Activated naive CD8-positive, alpha-beta T cell treated with anti-CD3 and anti-CD28 coated beads, Interleukin-2, amount 50 U/mL, for 16 hours (primary cell): ENCODE measurements at places on chromosomes 6 and 20.
A peak's percentile ranks its signal among the peaks of the same experiment; 100 is the strongest.

DNA sequence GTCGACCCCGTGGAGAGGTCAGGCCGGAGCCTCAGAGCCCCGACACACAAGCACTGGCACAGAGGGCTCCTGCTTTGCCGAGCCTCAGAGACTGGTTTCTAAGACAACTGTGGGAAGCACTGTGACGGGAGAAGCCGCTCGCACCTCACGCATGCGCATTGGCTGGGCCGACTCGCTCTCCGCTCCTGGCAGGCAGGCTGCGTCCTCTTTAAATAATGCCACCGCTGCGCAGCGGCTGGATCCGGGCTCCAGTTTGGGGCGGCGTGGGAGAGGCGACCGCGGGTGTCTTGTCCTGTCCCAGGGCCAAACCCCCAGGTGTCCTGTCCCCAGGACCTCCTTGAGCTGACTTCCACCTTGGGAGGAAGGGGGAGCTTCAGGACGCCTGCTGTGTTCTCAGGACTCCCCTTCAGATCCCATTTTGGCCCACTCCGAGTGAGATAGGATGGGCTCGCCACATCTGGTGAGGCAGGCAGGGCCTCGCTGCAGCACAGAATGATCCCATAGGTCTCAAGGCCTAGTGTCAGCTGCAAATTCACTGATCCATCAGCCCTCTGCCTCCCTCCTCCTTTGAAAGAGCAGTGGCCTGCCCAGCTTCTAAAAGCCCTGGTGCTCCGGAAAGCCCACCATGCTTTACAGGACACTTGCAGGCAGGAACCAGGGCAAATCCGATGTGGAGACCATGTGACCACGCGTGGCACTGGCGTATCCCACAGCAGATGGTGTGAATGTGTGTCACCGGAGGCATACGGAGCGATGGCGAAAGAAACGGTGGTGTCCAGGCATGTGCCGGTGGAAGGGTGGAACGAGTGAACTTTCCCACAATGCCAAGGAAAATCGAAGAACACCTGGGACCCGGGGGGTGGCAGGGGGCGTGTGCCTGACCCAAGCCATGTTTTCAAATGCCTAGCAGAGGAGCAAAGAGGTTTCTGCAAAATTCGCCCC is 169.3 kb upstream of the ZNF337 start:
- peak; percentile 48 for DNase-seq

- DNase-seq = no peak
These were observed 91.3 kb downstream of the VEGFA start for GRCh38 chr6:43861212-43861894.

- DNase-seq = no peak
These were observed 124.9 kb upstream of the NRN1 start for GRCh38 chr6:6131492-6132109.

DNA sequence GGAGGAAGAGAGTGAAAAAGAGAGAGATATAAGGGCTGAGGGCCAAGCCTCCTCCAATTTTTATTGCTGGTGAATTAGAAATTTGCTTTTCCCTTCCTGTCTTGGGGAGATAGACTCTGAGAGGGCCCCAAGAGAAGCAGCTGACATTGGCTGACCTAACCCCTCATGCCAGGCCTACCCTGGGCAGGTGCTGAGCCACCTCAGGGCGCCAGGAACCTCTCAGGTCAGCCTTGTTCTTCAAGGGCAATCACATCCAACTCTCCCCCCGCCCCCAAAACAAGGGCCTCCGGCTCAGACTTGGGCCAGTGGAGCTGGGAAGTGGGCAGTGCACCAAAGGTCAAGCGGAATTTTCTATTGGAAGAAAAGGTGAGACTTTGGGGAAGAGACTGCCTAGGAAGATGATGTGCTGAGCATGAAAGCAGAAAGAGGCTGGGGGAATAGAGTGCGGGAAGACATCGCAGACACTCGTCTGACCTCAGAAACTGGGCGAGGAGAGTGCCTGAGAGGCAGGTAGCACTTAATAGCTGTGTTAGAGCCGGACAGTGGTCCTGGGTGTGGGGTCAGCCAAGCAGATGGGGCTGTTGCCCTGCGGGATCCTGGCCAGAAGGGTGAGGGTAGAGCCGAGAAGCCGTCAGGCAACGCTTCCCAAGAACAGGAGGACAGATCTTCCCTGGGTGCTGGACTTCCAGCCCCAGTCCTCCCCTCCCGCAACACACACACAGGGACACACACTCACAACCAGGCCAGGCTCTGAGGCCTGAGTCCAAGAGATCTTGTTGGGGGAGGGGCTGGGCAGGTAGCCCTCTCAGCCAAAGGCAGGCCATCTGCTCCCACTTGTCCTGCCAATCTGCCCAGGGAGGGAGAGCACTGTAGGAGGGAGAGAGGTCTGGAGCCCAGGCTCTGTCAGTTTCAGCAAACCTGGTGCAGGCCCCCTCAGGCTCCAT is 3.7 kb upstream of the FASTKD5 start:
- DNase-seq = no peak

- no peak for DNase-seq
These were observed 85.1 kb upstream of the ESR1 start for GRCh38 chr6:151722342-151722741.

- no peak for DNase-seq
These were observed 40.8 kb downstream of the PACSIN1 start for GRCh38 chr6:34506718-34507117.

DNA sequence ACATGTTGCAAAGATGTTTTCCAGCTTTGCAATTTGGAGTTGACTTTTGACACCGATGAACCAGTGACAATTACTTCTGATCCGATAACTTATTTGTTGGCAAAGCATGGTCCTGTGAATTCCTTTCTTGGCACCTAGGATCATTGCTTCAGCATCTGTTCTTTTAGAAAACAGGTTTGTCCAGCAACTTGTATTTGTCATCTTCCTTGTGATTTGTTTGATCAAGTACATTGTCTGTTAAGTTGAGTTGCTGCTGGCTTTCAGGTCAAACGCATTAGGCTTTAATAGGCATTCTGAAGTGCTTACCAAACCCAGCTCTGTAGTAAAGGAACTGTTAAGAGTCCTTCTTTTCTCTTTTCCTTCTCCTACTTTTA is 192.4 kb upstream of the ZNF217 start:
- no peak for DNase-seq

- DNase-seq = no peak
These were observed 55.3 kb downstream of the FAM50B start for GRCh38 chr6:3904518-3904917.

- DNase-seq = no peak
These were observed at the start of gene NKX2-4 for GRCh38 chr20:21397341-21398108. TSS of gene NKX2-4 (minus strand) at chr20:21397526. CDS start at chr20:21397399, 127 bp downstream.

DNA sequence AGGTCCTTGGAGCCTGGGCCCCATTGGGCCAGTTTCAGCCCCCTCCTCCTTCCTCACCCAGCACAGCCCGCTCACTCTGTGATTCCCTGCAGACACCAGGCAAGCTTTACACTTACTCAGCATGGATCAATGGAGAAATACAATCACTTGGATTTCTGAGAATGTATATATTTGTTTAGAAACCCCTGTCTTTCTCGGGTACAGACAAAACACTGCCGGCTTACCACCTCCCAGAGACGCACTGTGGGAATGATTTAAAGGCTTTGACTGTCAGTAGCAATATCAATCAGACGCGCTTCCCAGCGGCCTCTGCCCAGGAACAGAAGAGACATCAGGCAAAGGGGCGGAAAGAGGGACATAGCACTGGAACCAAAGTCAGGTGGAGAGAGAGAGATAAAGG is 186.5 kb downstream of the MAFB start:
- no peak for DNase-seq

GRCh38 chr6:161546632-161547031 is 272.8 kb upstream of the AGPAT4 start:
- no peak for DNase-seq

DNA sequence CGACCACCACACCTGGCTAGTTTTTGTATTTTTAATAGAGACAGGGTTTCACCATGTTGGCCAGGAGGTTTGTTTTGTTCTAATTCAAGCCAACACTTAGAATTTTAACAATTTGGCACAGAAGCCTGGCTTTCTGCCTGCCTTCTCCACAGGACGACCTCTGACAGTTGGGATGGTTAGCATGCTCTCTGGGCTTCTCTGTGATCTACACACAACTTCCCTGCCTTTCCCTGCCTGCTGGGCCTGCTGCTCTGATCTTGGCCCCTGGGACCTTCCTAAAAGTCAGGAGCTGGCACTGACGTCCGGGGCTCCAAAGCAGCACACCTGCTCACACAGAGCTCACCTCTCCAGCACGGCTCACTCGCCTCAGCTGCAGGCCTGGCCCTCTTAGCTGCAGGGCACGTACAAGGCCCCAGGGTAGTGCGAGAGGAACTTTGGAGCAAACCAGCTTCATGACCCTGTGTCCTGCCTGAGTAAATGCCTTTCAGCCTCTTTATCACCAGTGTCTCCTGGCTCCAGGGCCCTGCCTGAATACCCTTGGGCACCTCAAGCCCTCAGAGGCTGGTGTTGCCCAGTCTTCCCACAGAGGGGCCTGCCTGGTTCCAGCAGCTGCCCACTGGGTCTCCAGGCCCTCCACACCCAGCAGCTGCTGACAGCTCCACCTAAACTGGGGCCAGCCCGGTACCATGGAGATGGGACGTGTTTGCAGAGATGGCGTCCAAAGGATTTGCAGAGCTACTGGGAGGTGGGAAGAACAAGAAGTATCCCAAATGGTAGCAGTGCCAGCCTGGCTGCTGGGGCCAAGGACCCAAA is 96.0 kb downstream of the PSMB1 start:
- no peak for DNase-seq

GRCh38 chr6:107642095-107642860 is 152.4 kb downstream of the SOBP start:
- no peak for DNase-seq

DNA sequence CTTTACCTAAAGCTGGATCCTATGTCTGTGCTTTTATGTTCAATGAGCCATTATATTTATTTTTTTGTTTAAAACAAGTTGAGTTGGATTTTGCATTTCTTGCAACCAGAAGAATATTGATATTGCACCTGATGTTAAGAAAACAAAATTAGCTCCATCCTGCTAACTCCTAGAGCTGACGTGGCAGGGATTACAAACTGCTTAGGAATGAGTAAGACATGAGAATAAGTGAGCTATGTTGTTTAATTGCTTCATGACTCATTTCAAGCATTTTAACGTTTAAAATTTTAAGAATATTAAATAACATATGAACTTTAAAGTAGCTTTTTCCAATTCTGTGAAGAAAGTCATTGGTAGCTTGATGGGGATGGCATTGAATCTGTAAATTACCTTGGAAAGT is 663.5 kb downstream of the EPM2A start:
- no peak for DNase-seq

DNA sequence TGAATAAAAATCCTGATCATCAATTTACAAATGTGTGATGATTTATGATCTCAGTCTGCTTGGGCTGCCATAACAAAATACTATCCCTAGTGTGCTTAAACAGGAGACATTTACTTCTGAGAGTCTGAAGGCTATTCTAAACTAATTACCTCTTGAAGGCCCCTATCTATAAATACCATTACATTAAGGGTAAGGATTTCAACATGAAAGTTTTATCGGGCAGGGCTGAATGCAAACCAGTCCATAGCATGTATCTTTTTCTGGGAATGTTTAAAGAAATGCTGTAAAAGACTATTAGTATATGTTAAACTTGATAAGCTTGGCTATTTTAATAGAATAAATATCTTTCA is 48.2 kb downstream of the TRDN start:
- DNase-seq = no peak

- no peak for DNase-seq
These were observed 13.4 kb upstream of the BTN3A2 start for GRCh38 chr6:26351544-26351953.

DNA sequence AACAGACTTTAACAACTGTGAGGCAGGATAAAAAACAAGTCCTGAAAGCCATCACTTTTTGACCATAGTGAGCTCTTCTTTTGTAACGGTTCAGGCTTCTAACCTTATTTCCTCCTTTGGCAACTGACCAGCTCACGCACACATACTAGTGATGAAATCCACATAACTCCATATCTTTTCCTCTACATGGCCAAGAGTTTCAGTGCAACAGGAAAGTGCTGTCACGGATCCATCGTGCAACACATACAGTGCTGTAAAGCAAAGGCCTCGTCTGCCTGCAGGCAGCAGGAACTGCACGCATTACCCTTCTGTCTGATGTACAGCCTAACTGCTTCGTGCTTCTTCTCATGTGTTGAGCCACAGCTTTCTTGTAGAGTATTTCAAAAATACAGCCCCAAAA is 108.5 kb downstream of the EPM2A start:
- DNase-seq = no peak

- DNase-seq = no peak
These were observed 3.3 kb upstream of the PGK2 start for GRCh38 chr6:49790341-49790740.

GRCh38 chr20:56987986-56988385 is 278.5 kb downstream of the BMP7 start:
- DNase-seq = no peak

DNA sequence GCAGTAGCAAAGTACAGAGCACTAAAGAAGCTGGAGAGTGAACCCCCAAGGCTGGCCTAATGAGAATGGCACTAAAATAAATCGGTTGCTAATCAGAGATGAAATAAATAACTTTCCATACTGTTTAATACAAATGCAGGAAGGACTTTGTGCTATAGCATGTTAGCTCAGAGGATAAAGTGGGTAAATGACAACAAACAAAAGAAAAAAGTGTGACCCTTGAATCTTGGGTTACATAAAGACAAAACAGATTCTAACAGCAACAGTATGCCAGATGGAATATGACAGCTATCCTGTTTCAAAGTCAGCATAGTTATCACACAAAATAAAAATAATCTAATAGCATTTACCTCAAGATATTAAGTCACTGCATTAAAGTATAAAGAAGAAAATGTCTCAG is 622.7 kb downstream of the PHF3 start:
- no peak for DNase-seq

GRCh38 chr6:8939615-8940014 is 504.3 kb upstream of the SLC35B3 start:
- DNase-seq = no peak

GRCh38 chr6:22476811-22477390 is 92.5 kb upstream of the HDGFL1 start:
- no peak for DNase-seq

DNA sequence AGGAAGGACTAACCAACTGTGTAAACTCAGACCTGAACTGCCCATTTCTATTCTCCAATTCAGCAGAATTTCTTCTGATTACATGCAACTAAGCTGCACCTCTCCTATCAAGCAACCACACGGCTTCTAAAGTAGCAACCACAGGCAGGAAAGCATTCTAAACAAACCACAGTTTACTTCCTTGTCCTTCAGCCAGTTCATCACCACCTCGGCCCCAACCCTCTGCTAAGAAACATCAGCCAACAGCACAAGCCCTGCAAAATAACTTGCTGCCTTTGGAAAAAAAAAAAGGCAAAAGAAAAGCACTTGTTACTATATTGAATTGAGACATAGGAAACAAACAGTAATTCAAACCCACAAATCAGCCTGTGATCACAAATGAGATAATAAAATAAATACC is 140.3 kb downstream of the NFATC2 start:
- no peak for DNase-seq

DNA sequence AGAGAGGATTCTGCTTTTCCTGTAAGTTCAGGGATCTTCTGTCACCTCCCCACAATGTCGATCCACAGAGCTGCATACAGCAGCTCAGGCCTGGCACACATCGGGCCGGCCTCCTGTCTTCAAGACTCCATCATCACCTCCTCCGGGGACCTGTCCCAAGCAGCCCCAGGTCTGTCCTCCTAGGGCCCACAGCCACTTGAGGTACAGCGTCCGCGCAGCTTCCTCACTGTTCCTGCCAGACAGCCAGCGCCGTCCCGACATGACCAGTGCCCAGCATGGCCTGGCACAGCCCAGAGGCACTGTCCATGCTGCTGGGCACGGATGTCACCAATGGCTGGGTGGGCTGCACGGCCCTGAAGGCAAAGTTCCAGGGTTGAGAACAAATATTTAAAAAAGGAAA is 101.6 kb downstream of the DLL1 start:
- no peak for DNase-seq
